Stimulated activated CD4-positive, alpha-beta T cell treated with anti-CD3 and anti-CD28 coated beads, Interleukin-12 subunit alpha, Interleukin-12 subunit beta, amount 100 ng/mL, for 48 hours (primary cell): ENCODE measurements at places on chromosomes 1 and 21.

DNA sequence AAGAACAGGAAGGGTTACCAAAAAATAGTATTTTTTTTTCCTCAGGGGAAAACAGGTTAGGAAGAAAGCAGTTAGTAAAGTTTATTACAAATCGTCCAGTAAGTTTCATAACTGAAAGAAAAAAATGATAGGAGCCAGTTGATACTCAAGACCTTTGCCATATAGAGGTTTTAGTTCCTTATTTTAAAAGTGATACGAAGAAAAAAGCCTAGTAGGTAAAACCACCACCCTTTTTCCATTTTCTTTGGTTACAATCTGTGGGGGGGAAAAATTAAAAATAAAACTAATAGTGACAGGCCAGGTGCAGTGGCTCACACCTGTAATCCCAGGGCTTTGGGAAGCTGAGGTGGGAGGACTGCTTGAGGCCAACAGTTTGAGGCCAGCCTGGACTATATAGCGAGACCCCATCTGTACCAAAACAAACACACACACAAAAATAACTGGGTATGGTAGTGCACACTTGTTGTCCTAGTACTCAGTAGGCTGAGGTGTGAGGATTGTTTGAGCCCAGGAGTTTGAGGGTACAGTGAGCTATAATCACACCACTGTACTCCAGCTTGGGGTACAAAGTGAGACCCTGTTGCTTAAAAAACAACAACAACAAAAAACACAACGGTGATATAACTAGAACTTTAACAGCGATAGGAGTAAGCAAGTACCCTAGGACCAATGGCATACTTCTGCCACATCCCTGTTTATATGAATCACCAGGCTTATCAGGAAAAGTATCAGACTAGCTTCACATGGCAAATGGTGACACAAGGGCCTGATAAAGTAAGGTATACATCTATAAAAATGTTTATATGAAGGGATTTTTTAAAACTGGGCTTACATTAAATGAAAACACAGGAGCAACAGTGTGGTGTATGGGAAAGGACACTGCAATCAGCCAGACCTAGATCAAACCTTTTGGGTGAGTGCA, 5.4 kb downstream of the TMEM59 start:
- DNase-seq, result no peak

- no peak for DNase-seq
Measured at GRCh38 chr1:233543338-233544255, 70.3 kb upstream of the KCNK1 start.

GRCh38 chr1:164774819-164775654, 216.1 kb downstream of the PBX1 start:
- no peak for DNase-seq

DNA sequence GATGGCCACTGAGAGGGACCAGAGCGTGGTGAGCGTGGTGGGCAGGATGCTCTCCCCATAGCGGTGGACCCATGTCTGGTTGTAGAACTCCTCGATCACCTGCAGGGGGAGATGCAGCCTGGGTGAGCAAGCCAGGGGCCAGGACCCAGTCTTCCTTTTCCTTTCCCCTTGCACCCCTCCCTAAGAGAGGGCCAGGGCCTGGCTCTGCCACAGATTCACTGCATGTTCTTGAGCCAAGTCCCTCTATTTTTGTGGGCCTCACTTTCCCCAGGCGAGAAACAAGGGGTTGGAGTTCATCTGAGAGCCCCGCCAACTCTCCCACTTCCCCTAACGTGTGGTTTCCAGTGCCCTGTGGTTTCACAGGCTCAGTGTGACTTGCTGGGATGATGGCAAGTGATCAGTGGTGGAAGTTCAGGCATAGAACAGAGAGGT, 27.5 kb downstream of the SLC2A1 start:
- DNase-seq, result peak; percentile 46

GRCh38 chr1:190373705-190374336, 103.8 kb downstream of the BRINP3 start:
- DNase-seq, result no peak

GRCh38 chr1:147177611-147178380, 5.5 kb upstream of the PRKAB2 start:
- no peak for DNase-seq

GRCh38 chr1:216617081-216617875, 106.0 kb downstream of the ESRRG start:
- no peak for DNase-seq

- DNase-seq, result no peak
Measured at GRCh38 chr1:187384504-187384903, 555.8 kb downstream of the PLA2G4A start.
